Right atrium auricular region (tissue), 2 donors: ENCODE measurements at places on chromosomes 16 and 17. TPM values are rescaled to one million over a fixed set of nuclear protein-coding genes. Genes with fewer than 3 reads are reported as not detected.

CCDC154 gene
- not detected for total RNA-seq

CCL5 gene
- total RNA-seq = 3.1 TPM

PIK3R5 gene
- 5.0 TPM for total RNA-seq

PRSS22 gene
- total RNA-seq = not detected

TBX6 gene
- 0.43 TPM for total RNA-seq

STH gene
- not detected for total RNA-seq

ATP1B2 gene
- 1.2 TPM for total RNA-seq

WDR59 gene
- total RNA-seq = 12.5 TPM

IL21R gene
- 0.07 TPM for total RNA-seq

C17orf50 gene
- total RNA-seq = not detected

BFAR gene
- 23.4 TPM for total RNA-seq

NHLRC4 gene
- total RNA-seq = 0.74 TPM

IFT20 gene
- 19.6 TPM for total RNA-seq

CSH2 gene
- total RNA-seq = not detected

SHISA6 gene
- not detected for total RNA-seq

PAM16 gene
- 54.6 TPM for total RNA-seq

CCDC78 gene
- 0.56 TPM for total RNA-seq

HSPB9 gene
- not detected for total RNA-seq

NDRG4 gene
- total RNA-seq = 163 TPM

KCNH6 gene
- total RNA-seq = not detected

MYH8 gene
- not detected for total RNA-seq

SPATA32 gene
- total RNA-seq = not detected

NEK8 gene
- total RNA-seq = 1.1 TPM

RARA gene
- total RNA-seq = 28.5 TPM

OR3A3 gene
- not detected for total RNA-seq

PARD6A gene
- total RNA-seq = 5.6 TPM

ABCA10 gene
- total RNA-seq = 2.1 TPM

HEATR9 gene
- total RNA-seq = not detected

SLFN14 gene
- not detected for total RNA-seq

DPEP2 gene
- 1.6 TPM for total RNA-seq

MMP28 gene
- total RNA-seq = 14.9 TPM

NPTX1 gene
- not detected for total RNA-seq

SEZ6L2 gene
- total RNA-seq = 4.6 TPM

KAT8 gene
- 64.3 TPM for total RNA-seq
